Esophagus muscularis mucosa (tissue), 4 donors: ENCODE measurements at places on chromosomes 2 and 18. TPM values are rescaled to one million over a fixed set of nuclear protein-coding genes. Genes with fewer than 3 reads are reported as not detected.

GRCh38 chr2:120744817-120745216 lies 9.1 kb downstream of the GLI2 start:
- peak; percentile 17 for DNase-seq
- no peaks in the 10 kb centered on the region for H3K27me3 ChIP-seq
- no peak overlapping the region for H3K27ac ChIP-seq
- no peaks in the 10 kb centered on the region for H3K36me3 ChIP-seq

GRCh38 chr2:165410276-165410675 lies 59.2 kb upstream of the CSRNP3 start:
- H3K36me3 ChIP-seq = no peaks in the 10 kb centered on the region
- no peak overlapping the region for H3K27ac ChIP-seq
- H3K27me3 ChIP-seq = no peaks in the 10 kb centered on the region
- no peak overlapping the region for H3K4me3 ChIP-seq

DNA sequence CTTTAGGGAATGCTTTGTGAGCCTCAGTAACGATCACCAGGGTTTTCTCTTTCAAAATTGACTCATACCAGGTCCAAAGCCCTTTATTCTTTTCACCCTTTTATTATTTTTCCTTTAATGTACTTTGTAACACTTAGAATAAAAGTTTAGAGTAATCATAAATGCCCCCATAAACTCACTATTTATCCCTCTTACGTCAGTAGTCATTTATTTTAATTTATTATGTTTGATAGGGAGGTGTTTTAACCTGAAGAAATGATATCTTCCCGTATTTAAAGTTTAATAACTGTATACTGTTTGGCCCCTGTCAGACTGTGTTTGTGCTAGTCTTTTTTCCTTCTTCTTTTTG lies 1.1 kb downstream of the TWSG1 start:
- peaks cover 37% of the 10 kb centered on the region for H3K4me1 ChIP-seq
- no peak for DNase-seq
- H3K4me3 ChIP-seq = peak overlapping the region; percentile 93
- H3K27me3 ChIP-seq = no peaks in the 10 kb centered on the region
- H3K36me3 ChIP-seq = peaks cover 8% of the 10 kb centered on the region

DNA sequence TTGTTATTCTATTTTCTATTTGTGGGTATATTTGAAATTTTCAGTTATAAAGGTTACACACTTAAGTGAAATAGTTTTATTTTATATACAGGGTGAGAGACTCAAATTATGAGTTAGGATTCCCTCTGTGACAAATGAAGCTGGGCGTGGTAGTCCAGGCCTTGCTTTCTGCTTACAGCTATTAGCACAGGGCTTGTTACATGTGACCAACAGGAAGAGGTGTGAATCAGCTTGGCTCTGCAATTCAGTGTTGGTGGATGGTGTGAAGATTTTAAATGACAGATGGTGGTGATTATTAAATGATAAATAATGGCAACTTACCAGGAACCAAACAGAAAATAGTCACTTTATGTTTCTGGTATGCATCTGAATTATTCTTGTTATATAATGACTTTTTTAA lies 64.4 kb upstream of the NOSTRIN start:
- H3K4me1 ChIP-seq = peaks cover 5% of the 10 kb centered on the region
- H3K27ac ChIP-seq = no peak overlapping the region
- H3K27me3 ChIP-seq = no peaks in the 10 kb centered on the region
- no peak overlapping the region for H3K4me3 ChIP-seq
- no peak for DNase-seq

The NEU4 gene
- 5.4 TPM for total RNA-seq

The CNDP2 gene
- 52.5 TPM for total RNA-seq

GRCh38 chr2:111106706-111107105 lies 14.0 kb upstream of the BCL2L11 start:
- no peaks in the 10 kb centered on the region for H3K36me3 ChIP-seq
- no peaks in the 10 kb centered on the region for H3K4me1 ChIP-seq
- H3K27me3 ChIP-seq = no peaks in the 10 kb centered on the region
- H3K4me3 ChIP-seq = no peak overlapping the region
- no peak overlapping the region for H3K27ac ChIP-seq

DNA sequence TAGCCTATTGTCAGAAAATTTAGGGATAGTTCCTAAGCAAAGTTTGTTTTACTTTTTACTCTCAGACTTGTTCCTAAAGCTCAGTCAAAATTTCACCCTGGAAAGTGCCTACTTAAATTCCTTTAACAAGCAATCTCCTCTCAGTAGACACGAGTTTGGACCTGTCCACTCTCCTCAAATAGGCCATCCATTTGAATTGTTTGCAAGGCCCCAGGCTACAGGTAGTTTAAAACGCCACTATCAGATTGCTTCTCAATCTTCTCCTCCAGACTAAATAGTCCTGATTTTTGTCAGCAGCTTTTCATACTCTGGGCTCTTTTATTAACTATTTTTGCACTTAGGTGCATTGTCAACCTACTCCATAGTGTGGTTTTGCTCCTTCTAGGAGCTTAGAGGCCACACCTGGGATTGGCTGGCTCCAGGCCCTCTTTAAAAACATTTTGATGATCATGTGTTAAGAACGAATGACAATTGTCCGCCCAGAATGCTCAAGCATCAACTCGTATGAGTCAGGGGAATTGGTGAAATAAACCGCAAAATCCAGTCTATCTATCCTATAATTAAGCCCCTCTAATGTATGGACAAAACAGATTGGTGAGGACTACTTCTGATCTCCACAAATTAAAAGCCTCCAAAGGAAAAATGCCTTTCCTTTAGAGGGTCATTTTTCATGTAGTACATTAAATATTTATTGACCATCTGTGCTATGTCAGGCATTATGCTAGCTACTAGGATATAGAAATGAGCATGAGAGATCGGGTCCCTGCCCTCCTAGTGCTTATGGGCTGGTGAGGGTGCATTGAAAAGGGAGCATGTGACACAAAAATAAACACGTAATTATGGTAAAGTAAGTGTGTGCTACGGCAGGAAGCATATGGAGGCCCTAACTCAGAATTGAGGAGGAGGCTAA lies 333.8 kb upstream of the TNP1 start:
- H3K27ac ChIP-seq = no peak overlapping the region
- no peaks in the 10 kb centered on the region for H3K4me1 ChIP-seq
- H3K27me3 ChIP-seq = no peaks in the 10 kb centered on the region
- H3K36me3 ChIP-seq = no peaks in the 10 kb centered on the region

The GCKR gene
- total RNA-seq = not detected

- no peak overlapping the region for H3K4me3 ChIP-seq
- no peaks in the 10 kb centered on the region for H3K27me3 ChIP-seq
- peaks cover 17% of the 10 kb centered on the region for H3K36me3 ChIP-seq
Observed at GRCh38 chr2:120957905-120958304, 222.2 kb downstream of the GLI2 start.

DNA sequence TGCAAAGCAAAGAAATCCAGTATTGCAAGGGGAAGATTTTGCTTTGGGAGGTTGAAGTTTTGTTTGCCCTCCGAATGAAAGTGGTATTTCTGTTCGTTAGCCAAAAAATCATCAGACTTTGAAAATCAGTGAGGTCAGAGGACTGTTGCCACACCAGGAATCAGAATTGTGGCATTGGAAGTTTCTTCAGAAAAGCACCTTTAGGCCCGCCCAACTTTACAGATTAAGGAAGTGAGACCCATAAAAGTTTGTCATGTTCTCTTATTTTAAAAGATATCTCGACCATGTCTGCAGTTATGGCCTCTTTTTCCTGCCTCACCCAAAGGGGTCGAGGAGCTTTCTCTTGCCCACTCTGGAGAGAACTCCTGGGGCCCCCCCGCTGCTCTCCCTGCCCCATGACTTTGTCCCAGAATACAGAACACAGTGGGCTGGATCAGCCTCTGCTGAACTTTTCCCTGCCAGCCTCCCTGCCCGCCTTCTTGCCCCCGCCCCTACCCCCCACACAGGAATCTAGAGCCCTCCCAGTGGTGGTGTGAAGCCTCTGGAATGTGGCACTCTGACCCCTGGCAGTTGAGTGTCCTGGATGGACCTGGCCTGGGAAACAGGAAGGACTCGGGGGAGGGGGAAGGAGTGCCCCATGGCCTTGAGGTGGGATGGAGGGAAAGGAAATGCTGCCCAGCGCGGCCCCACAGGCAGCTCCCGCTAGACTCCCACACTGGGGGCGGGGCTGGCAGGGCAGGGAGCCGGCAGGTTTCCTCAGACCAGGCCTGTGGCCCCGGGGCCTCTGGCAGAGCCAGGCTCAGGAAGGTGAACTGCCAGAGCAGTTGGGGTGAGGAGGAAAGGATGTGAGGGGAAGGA lies 25.3 kb downstream of the CRIM1 start:
- peaks cover 7% of the 10 kb centered on the region for H3K36me3 ChIP-seq
- DNase-seq = no peak
- H3K27ac ChIP-seq = peak overlapping the region; percentile 39

The AGXT gene
- total RNA-seq = not detected

The RIT2 gene
- not detected for total RNA-seq

The FBLN7 gene
- 1.1 TPM for total RNA-seq

DNA sequence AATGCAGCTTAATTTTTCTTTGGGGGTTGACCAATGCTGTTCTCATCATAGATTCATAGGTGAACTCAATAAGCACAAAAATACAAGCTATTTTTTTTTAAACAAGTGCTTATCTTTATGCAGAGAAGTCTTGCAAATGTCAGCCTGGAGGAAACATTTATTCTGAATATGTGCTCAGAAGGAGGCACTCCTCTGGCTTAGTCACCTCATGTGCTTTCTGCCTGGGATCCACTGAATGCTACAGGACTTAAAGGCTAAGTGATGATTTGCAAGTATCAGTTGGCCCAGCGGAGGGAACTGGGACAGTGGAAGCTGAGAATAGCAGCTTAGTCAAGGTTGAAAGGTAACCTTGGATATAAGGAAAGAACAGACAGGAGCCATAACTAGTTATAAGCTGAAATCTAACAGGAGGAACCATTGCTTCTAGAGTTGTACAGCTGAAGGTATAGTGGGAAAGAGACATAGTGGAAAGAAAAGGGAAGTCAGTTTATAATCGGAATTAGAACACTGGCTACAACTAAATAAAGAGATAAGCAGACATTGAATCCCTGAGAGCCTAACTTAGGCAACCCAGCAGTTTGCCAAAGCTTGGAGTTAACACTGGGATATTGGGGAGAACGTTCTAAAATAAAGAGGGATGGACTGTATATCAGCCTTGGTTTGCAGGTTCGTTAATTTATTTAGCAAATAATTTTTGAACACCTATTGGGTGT lies 488.7 kb downstream of the SUCLG1 start:
- no peak for DNase-seq
- no peaks in the 10 kb centered on the region for H3K36me3 ChIP-seq
- H3K27ac ChIP-seq = no peak overlapping the region
- no peak overlapping the region for H3K4me3 ChIP-seq
- no peaks in the 10 kb centered on the region for H3K27me3 ChIP-seq
- H3K4me1 ChIP-seq = no peaks in the 10 kb centered on the region

DNA sequence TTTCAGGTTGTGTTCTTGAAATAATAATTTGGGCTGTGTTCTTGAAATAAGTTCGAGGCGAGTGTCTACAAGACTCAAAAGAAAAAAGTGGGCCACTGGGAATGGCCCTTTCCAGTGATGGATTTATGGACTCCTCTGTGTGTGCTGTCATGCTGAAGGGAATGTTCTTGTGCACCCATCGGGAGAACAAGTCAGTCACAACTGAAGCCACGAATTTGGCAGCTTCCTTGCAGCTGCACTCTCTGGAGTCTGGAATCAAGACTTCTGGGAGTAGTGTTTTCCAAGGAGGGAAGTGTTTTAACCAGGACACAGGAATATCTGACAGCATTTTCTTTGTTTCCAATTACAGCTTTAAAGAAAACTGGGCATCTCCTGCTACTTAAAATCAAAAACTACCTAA lies 620 bp downstream of the SLC14A1 start:
- H3K4me3 ChIP-seq = no peak overlapping the region
- H3K27me3 ChIP-seq = peaks cover 12% of the 10 kb centered on the region
- H3K4me1 ChIP-seq = no peaks in the 10 kb centered on the region
- DNase-seq = no peak
- H3K27ac ChIP-seq = no peak overlapping the region
- no peaks in the 10 kb centered on the region for H3K36me3 ChIP-seq

The MYCN gene
- total RNA-seq = 0.97 TPM

DNA sequence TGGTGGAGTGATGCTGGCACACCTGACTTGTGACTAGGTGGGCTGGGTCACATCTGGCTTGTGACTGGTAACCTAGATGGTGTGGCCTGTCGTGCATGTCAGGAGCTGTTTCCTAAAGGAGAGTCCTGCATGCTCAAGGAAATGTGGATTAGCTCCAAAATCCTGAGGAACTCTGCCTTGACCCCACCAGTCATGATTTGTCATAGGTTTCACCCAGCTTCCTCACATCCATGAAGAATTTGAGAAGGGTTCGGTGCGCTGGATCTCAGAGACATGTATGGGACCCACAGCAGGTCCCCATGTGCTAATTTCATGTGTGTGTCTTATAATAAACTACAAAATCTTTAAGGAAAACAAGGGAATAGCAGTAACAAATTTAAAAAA lies 107.2 kb downstream of the COL6A3 start:
- peak overlapping the region; percentile 13 for H3K27ac ChIP-seq
- H3K36me3 ChIP-seq = no peaks in the 10 kb centered on the region
- no peaks in the 10 kb centered on the region for H3K27me3 ChIP-seq

The MROH2A gene
- total RNA-seq = not detected

GRCh38 chr2:74550231-74550630 lies 3.5 kb downstream of the LOXL3 start:
- H3K4me3 ChIP-seq = no peak overlapping the region
- no peaks in the 10 kb centered on the region for H3K27me3 ChIP-seq
- no peaks in the 10 kb centered on the region for H3K36me3 ChIP-seq

- no peak for DNase-seq
- H3K36me3 ChIP-seq = no peaks in the 10 kb centered on the region
- H3K27ac ChIP-seq = no peak overlapping the region
Observed at GRCh38 chr2:199869227-199869541, 18.2 kb upstream of the FTCDNL1 start.

GRCh38 chr2:109080109-109080508 lies 48.9 kb upstream of the SH3RF3 start:
- no peaks in the 10 kb centered on the region for H3K4me1 ChIP-seq
- DNase-seq = peak; percentile 74
- no peak overlapping the region for H3K27ac ChIP-seq
- H3K4me3 ChIP-seq = no peak overlapping the region

DNA sequence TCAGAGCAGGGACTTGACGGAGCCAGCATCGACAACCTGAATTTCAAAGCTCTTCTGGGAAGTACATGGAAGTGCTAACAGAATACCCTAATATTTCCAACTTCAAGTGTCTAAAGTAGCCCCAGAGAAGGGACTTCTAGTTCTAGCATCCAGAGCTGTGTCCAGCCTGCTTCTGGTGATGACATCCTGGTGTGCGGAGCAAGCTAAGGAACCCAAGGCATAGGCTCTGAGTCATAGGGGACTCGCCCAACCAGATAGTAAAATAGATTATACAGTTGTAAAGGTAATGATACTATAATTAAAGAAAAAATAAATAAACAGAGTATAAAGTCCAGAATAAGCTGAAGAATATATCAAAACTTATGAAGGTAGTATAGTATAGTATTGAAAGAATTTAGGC lies 108.1 kb upstream of the SERPINE2 start:
- H3K4me3 ChIP-seq = no peak overlapping the region
- no peak overlapping the region for H3K27ac ChIP-seq
- H3K4me1 ChIP-seq = peaks cover 5% of the 10 kb centered on the region
- H3K27me3 ChIP-seq = no peaks in the 10 kb centered on the region
- no peak for DNase-seq
- H3K36me3 ChIP-seq = no peaks in the 10 kb centered on the region

The ZNF521 gene
- 15.6 TPM for total RNA-seq

The ANKRD30BL gene
- total RNA-seq = not detected
